H1 (cell line): ENCODE measurements at places on chromosomes 5 and 9.

- H3K27ac ChIP-seq: no peak overlapping the region
- H3K4me3 ChIP-seq: no peak overlapping the region
- H3K27me3 ChIP-seq: no peaks in the 10 kb centered on the region
Measured at GRCh38 chr5:147482706-147483180, 27.1 kb downstream of the DPYSL3 start.

GRCh38 chr5:81268521-81269196 is 32.7 kb upstream of the ZCCHC9 start:
- no peaks in the 10 kb centered on the region for H3K27me3 ChIP-seq
- DNase-seq: no peak
- no peaks in the 10 kb centered on the region for H3K36me3 ChIP-seq
- H3K27ac ChIP-seq: no peak overlapping the region
- no peak overlapping the region for H3K4me3 ChIP-seq

DNA sequence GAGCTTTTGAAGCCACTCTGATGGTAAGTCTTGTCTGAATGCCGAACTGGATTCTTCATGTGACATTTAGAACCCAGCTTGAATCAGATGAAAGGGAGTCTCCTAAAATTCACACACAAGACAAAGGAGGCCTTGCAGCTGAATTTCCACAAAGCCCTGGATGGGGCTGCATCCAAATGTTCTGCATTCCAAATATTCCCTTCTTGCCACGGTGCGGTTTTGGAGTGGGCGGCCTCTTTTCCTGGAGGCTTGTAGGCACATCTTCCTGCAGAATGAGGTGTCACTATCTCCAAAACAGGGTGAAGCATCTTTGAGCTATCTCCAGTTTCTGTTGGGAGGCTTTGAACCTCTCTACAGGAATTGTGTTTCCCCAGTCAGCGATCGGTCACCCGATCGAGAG is 342.7 kb downstream of the ARHGEF28 start:
- no peaks in the 10 kb centered on the region for H3K4me1 ChIP-seq
- H3K27me3 ChIP-seq: no peaks in the 10 kb centered on the region
- H3K4me3 ChIP-seq: no peak overlapping the region
- no peaks in the 10 kb centered on the region for H3K36me3 ChIP-seq

DNA sequence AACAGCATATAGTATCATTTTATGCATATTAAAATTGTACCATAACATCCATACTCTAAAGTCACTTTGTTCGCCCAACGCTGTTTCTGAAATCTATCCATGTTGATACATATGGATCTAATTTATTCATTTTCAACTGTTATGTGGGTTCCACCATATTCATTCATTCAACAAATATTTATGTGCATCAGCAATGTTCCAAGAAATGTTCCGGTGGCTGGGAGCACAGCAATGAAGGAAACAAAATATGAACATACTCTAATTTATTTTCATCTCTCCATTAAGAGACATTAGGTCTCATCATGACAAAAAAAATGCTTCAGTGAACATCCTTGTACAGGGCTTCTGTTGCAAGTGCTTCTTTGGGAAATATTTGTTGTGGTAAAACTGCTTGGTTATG is 75.4 kb downstream of the MARCHF3 start:
- DNase-seq: no peak
- H3K4me1 ChIP-seq: no peaks in the 10 kb centered on the region

GRCh38 chr5:154162539-154163151 is 27.9 kb upstream of the GALNT10 start:
- H3K36me3 ChIP-seq: no peaks in the 10 kb centered on the region
- no peak overlapping the region for H3K4me3 ChIP-seq
- H3K4me1 ChIP-seq: peaks cover 11% of the 10 kb centered on the region; the same call in 1 of the 2 replicates
- no peak overlapping the region for H3K27ac ChIP-seq

GRCh38 chr5:2005101-2006041 is 122.6 kb upstream of the IRX4 start:
- H3K36me3 ChIP-seq: no peaks in the 10 kb centered on the region
- H3K27ac ChIP-seq: no peak overlapping the region
- no peaks in the 10 kb centered on the region for H3K4me1 ChIP-seq
- no peaks in the 10 kb centered on the region for H3K27me3 ChIP-seq
- DNase-seq: no peak

- H3K4me3 ChIP-seq: no peak overlapping the region
- no peak for DNase-seq
- no peaks in the 10 kb centered on the region for H3K36me3 ChIP-seq
- no peak overlapping the region for H3K27ac ChIP-seq
- H3K4me1 ChIP-seq: no peaks in the 10 kb centered on the region
- no peaks in the 10 kb centered on the region for H3K27me3 ChIP-seq
Measured at GRCh38 chr5:54663866-54664265, 146.3 kb downstream of the SNX18 start.
